NCI-H2029 (cell line): ENCODE measurements at places on chromosomes 16 and 17.

DNA sequence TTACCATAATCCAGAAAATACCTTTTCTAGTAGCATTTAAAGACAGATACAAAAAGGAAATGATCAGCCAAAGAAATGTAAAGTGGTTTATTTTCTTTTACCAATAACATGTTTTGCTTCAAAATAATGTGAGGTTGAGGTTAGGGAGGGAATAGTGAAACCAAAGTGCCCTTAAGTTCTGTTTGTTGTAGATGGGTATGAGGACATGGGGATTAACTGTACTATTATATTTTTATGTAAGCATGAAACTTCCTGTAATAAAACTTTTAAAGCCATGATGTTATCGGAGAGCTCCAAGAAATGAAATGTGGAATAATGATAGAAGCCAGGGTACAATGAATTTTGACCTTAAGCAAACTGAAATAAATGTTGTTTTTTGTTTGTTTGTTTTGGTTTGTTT, 9.9 kb downstream of the C16orf46 start:
- no peak for DNase-seq

GRCh38 chr16:55734665-55735064, 78.9 kb downstream of the SLC6A2 start:
- no peak for DNase-seq

DNA sequence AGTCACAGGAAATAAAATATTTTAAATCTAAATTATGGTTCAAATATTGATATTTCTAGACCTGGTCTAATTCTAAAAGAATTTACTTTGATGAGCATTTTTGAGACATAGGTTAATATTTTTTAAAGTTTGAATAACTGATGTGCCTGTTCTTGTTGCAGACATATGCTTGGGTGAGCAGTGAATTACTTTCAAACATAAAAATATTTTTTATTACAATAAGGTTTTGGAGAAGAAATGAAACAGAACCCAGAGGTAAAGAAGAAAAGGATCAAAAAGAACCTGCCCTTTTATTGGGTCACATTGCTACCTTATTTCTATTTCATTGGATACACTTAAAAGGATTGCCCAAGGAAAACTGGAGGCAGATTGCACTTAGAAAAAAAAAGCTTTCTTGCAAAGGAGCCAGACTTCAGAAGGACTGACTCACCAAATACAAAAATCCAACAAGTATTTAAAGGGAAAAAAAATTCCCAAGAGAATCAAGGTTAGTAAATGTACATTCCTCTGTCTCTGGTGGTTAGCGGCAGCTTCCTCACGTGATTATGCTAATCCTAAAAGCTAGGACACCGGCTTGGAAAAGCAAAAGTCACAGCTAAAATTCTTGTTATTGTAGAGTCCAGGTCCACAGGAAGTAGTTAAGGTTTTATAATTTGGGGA, 18.5 kb downstream of the ENPP7 start:
- DNase-seq: no peak

GRCh38 chr16:55248494-55248893, 75.5 kb upstream of the IRX6 start:
- no peak for DNase-seq

- DNase-seq: peak; percentile 7
Observed at GRCh38 chr17:62933501-62934385, 32.3 kb upstream of the TANC2 start.

GRCh38 chr16:68760671-68761275, 23.7 kb downstream of the CDH1 start:
- no peak for DNase-seq

DNA sequence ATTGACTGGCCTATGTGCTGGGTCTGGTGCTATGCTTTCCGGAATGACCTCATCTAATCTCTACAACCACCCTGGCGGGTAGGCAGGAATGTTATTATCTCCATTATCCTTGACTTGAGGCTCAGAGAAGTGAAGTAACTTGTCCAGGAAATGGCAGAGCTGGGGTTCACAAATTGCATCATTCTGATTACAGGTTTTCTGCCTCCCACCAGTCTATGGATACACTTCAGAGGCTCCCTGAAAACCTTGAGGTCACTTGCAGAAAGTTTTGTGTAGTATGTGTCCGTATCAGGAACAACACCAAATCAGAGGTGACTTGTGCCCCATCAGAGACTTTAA, 19.1 kb downstream of the NOD2 start:
- DNase-seq: no peak

DNA sequence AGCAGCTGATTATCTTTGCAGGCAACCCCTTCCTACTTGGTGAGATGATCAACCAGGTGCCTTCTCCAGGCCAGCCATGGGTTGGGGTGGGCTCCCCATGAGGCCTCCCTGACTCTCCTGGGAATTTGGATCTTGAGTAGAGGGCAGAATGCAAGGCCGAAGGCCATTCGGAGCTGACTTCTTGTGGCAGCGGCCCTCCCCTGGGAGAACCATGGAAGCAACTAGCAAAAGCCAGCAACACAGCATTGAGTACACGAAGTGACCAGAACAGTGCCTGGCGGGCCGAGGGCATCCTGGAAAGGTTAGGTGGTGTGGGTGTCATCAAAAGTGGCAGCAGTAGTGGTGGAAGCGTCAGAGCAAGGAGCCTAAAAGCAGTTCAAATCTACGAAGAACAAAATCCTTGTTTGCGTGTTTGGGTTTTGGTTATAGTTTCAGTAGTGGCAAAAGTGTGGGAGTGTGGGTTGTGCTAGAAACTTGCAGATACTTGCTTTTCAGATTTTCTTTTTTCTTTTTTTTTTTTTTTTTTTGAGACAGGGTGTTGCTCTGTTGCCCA, 2.0 kb upstream of the ALDH3A1 start:
- no peak for DNase-seq

DNA sequence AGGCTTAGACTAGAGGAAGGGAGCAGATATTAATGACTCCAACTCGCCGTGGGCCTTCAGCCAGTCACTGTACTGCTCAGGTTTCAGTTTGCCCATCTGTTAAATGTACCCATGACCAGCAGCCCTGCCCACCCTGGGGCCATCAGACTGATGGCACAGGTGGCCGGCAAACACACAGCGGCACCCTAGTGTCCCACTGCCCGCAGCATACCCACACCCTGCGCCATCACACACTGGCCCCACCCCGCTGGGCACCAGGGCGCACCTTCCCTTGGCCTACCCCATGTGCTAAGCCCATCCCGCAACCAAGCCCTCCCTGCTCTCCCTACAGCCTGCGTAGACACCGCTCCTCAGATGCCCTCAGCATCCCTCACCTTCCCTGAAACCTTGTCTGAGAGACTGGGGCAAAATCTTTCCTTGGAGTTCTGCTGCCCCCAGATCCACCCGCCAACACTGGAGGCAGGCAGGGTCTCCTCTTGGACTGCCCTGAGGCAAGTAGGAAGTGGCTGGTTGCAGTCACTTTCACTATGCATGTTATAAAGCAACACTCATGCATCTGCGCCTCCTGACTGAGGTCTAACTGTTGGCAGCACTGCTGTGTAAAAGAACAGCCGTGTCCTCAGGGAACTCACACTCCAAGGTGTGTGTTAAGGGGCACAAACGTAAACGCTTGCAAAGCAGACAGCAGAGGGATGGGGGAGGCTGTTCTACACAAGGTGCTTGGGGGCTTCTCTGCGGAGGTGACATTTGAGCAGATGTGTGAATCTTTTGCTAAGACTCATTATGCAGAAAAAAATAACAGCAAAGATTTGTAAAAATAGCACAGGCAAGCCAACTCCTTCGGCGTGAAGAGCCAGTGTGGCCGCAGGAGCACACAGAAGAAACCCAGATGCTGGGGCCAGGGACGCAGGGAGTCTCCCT, 6.7 kb upstream of the BCAR1 start:
- DNase-seq: no peak

- DNase-seq: no peak
Observed at GRCh38 chr16:79764415-79765110, 164.0 kb upstream of the MAF start.

- no peak for DNase-seq
Observed at GRCh38 chr17:80826346-80826954, 165.2 kb upstream of the CHMP6 start.

DNA sequence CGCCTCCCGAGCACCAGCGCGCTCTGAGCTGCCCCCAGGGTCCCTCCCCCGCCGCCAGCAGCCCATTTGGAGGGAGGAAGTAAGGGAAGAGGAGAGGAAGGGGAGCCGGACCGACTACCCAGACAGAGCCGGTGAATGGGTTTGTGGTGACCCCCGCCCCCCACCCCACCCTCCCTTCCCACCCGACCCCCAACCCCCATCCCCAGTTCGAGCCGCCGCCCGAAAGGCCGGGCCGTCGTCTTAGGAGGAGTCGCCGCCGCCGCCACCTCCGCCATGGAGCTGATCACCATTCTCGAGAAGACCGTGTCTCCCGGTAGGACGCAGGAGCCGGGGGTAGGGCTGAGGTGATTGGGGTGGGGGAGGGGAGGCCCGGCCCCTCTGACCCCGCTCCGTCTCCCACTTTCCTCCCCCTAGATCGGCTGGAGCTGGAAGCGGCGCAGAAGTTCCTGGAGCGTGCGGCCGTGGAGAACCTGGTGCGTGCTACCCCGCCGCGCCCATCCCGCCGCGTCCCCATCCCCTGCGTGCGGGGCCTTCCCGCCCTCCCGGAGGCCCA, 329 bp downstream of the KPNB1 start:
- DNase-seq: peak; percentile 47

- DNase-seq: no peak
Observed at GRCh38 chr17:27546624-27547300, 84.2 kb upstream of the LGALS9 start.

- no peak for DNase-seq
Observed at GRCh38 chr17:77628035-77628434, 330.5 kb upstream of the TNRC6C start.

DNA sequence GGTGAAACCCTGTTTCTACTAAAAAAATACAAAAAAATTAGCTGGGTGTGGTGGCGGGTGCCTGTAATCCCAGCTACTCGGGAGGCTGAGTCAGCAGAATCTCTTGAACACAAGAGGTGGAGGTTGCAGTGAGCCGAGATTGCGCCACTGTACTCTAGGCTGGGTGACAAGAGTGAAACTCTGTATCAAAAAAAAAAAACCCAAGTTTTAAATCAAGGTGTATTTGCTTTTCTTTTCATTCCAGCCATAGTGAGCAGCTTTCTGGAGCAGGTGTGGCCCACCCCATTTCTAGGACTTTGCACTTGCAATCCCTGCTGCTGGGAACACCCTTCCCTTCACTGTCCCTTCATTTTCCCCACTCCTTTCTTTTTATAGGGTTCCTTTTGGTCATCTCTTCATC, 28.8 kb downstream of the TMEM238L start:
- no peak for DNase-seq

- DNase-seq: no peak
Observed at GRCh38 chr17:4220655-4221054, 43.1 kb downstream of the ANKFY1 start.

GRCh38 chr17:35080536-35080935, 17.0 kb upstream of the RFFL start:
- no peak for DNase-seq

- DNase-seq: no peak
Observed at GRCh38 chr16:31471875-31472708, at the start of gene TGFB1I1. TSS of gene TGFB1I1 (plus strand) at chr16:31472152. CDS start at chr16:31472189, 37 bp downstream.

DNA sequence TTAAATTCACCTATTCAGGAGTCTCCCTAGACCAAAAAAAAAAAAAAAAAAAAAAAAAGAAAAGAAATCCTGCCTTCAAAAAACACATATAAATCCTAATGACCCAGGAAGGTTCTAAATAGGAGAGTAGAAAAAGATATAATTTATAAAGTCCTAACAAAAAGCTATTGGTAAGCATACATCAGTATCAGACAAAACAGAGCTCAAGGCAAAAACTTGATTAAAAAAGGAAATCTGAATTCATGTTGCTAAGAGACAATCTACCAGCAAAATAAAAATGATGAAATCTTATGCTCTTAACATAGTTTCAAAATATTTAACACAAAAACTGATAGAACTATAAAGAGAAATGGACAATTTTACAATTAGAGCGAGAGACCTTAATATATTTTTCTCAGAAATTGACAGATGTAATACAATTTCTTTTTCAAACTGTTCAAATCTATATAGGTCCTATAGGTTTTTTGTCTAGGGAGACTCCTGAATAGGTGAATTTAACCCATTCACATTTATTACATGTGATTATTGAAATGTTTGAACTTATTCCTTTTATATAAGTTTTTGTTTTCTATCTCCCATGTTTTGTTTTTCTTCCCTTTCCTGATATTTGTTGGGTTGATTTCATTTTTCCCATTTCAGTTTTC, 57.0 kb downstream of the NT5M start:
- no peak for DNase-seq

DNA sequence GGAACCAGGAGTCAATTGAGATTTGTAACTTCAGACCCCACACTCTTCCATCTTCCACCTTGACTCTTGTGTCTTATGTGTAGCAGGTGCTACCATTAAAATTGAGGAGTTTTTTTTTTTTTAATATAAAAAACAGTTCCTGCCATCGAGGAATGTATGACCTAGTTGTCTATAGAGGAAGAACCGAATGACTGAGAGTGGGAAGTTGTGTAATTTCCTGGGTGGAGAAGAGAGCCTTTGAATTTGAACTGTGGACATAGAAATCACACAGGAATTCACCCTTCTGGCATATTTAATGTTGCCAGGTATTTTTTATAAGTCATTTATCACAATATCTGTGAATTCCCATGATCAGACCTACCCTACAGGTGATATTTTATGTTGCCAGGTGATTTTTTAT, 22.0 kb downstream of the SP2 start:
- no peak for DNase-seq

DNA sequence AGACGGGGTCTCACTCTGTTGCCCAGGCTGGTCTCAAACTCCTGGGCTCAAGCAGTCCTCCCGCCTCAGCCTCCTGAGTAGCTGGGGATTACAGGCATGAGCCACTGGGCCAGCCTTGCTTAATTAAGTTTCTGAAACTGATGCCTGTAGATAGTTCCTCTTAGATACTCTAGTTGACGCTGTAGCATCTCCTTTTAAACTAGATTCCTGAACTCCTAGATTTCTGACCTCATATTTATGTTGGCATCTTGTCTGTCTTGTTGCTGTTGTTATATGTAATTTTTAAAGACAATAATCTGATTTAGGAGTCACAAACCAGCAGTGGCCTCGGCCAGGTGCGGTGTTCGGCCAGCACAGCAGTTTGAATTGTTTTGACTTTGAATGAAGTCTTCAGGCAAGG, 37.5 kb downstream of the DHRS7B start:
- DNase-seq: no peak

DNA sequence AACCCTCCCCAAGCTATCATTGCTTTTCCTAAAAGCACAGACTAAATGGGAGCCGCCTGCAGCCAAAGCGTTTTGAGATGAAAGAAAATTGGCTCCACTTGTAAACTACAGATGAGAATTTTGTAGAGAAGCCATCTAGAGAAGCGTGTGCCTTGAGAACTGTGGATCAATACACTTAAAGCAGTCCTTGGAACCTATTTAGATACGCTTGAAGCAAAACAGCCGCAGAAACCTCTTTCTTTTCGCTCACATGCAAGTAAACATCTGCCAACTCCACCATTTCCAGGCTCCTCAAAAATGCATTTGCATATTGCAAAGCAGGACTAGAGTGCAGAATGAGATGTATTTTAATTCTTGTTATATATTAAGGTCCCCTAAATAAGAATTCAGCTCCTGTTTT, 13.1 kb downstream of the KIAA0513 start:
- no peak for DNase-seq

- no peak for DNase-seq
Observed at GRCh38 chr16:82880346-82880745, 253.6 kb downstream of the CDH13 start.

GRCh38 chr17:8922928-8923327, 42.6 kb downstream of the PIK3R5 start:
- no peak for DNase-seq
